Amygdala (tissue), 56 donors: ENCODE measurements at places on chromosomes 12 and 14.

GRCh38 chr12:26101350-26101734 is 23.5 kb downstream of the BHLHE41 start:
- DNase-seq = no peak

GRCh38 chr12:128853600-128854197 is 421 bp downstream of the GLT1D1 start:
- DNase-seq = no peak

DNA sequence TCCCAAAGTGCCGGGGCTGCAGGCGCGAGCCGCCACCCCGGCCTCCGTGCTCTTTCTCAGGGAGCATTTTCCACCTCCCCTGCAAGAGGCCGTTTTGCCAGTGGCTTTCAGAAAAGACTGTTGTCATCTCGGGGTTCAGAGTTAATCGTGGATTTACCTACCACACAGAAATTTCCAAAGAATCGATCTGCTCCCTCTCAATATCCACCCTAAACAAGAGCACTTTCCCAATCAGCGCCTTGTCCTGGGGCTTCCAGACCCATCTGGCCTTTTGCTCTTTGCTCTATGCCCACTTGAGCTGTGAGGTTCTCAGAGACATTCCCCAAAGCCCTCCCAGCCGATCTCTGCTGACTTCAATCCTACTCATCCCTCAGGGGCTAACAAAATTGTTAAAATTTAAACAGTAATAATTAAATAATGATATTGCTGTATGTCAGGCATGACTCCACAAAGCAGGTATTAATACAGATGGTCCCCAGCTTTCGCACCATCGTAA is 86.6 kb downstream of the NINJ2 start:
- no peak for DNase-seq

DNA sequence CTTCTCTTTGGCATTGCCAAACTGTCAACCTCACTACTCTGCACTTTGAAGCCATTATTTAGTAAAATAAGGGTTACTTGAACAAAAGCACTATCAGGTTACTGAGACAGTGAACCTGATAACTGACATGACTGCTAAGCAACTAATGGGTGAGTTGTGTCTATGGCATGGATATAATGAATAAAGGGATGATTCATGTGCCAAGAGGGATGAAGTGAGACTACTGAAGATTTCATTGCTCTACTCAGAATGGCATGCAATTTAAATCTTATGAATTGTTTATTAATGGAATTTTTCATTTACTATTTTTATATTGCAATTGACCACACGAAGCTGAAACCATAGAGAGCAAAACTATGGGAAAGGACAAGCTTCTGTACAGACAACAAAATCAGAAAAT is 74.4 kb downstream of the CEP128 start:
- DNase-seq = no peak

DNA sequence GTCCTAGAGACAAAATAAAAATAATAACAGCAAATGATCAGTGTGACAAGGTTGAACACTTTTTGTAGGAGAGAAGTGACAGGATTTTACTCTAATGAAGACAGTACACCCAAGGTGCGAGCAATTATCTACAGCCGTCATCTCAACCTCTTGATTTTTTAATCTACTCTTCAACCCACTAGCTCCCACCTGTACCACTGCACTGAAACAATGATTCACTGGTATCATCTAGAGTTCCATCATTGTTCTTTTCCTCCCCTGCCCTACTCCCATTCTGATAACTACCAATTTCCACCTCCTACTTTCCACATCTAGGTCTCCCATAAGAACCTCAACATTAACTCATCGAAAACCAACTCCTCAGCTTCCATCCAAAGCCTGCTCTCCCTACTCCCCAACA is 99.8 kb downstream of the PPP2R5E start:
- no peak for DNase-seq

DNA sequence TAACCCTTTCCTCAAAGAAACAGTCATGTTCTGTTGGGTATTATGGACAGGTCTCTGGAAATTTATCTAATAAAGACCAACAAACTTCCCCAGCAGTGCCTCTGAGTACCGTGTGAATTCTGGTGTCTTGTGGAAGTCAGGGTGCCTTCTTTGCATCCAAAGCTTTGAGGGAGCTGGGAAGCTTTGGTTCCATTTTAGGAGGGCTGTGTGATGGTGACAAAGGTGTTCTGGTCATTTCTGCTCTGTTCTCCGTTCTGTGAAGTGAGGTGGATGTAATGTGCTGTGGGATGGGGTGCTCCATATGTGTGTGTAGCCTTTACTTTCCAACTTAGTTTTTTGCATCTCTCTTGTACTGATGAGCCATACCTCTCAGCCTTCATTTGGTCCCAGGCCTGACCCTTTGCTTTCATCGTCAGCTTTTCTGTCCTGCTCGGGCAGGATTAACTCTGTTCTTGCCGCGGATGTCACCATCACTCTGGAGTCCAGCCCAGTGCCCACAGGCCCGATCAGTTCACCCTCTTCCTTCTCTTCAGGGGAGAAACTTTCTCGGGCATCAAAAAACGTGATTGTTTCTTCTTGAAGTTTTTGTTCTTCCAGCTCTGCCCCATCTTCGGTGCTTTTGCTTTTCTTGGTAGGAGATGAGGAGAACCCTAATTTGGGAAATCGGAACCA is 13.2 kb downstream of the PLD4 start:
- DNase-seq = no peak

DNA sequence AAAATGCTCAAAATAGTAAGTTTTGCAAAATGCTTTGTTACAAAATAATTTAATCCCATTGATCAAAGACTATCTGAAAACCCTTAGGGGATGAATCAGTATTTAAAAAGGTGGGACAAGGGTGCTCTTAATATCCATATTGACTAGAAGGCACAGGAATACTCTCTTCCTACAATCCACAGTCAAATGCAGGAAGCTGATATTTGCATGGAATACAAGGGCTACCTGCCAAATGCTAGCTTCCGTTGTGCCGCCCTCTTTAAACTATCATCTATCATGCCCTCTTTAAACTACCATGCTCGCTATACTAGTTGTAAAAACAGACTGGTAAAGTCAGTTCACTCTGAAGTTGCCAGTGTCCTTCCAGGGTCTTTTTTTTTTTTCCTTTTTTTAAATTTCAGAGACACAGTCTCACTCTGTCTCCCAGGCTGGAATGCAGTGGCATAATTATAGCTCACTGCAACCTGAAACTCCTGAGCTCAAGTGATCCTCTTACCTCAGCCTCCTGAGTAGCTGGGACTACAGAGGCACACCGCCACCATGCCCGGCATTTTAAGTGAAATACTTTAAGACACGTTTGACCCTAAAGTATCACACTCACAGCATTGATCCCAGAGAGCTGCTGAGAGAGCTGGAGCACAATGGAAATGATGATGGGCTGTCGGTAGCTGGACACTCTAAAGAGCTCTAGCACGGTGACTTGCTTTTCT is 6.7 kb downstream of the SLC2A3 start:
- DNase-seq = no peak

- no peak for DNase-seq
These were observed 136.3 kb upstream of the PZP start for GRCh38 chr12:9344541-9344940.

GRCh38 chr14:75279763-75280290 is 1.2 kb downstream of the FOS start:
- DNase-seq = no peak
